Lower leg skin (tissue), 4 donors: ENCODE measurements at places on chromosomes 12 and 14.

DNA sequence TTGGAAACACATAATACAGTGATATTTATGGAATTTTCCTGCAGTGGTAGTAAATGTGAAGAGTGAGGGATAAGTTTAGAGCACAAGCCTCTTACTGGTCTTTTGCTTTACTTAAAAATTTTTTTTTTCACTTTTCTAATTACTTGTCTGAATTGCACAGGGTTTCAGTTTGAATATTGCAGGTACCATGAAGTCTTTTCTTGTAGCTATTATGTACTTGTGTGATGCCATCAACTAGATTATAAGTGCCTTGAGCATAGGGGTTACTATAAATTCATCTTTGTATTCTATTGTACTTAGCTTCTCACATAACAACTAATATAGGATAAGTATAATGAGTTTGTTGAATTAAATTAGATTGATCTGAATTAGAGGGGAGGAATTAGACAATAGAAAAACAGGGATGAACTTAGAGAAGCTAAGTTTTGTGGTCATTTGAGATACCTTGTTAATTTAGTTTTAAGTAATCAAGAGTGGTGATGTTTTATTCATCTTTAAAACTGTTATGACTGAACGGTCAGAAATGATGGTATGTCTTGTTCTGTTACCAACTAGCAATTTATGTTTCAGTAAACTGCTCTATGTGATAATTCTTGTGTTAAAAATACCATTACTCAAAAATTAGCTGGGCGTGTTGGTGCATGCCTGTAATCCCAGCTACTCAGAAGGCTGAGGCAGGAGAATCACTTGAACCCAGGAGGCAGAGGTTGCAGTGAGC, 42.1 kb downstream of the CCDC91 start:
- DNase-seq, result no peak

- DNase-seq, result no peak
Measured at GRCh38 chr12:96044943-96045290, 9.5 kb upstream of the LTA4H start.

DNA sequence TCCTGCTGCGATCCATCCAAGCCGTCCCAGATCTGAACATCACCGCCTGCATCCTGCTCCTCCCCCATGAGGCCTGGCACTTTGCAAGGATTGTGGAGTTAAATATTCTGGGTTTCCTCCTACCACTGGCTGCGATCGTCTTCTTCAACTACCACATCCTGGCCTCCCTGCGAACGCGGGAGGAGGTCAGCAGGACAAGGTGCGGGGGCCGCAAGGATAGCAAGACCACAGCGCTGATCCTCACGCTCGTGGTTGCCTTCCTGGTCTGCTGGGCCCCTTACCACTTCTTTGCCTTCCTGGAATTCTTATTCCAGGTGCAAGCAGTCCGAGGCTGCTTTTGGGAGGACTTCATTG, 8.2 kb downstream of the BDKRB1 start:
- peak; percentile 58 for DNase-seq

DNA sequence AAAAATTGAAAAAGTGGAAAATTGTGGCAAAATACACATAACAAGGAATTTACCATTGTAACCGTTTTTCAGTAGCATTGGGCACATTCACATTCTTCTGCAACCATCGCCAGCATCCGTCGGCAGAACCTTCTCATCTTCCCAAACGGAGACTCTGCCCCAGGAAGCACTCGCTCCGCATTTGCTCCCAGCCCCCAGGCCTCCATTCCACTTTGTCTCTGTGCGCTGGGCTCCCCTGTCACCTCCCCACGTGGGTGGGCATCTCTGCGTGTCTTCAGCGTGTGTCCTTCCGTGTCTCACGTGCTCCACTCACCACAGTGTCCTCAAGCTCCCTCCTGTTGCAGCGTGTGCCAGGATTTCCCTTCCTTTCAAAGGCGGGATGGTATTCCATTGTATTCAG, 9.9 kb downstream of the GPR132 start:
- no peak for DNase-seq

DNA sequence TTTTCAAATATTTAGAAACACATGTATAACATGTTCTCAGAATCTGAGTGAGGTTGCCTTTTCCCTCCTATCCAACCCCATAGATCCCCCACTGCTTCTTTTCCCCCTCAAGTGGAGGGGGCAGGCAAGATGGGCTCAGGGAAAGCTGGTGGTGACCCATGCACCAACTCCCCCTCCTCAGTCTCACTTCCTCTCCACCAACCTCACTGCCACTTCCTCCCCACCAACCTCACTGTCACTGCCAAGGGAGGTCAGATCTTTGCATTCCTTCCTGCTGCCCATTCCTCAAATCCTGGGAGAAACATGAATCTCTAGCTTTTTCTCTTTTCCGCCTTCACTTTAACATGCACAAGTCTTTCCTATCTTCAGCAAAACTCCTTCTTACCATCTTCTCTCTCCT, 48.7 kb downstream of the SPTB start:
- DNase-seq, result no peak

- DNase-seq, result no peak
Measured at GRCh38 chr14:65318636-65319506, 93.7 kb upstream of the FUT8 start.

- no peak for DNase-seq
Measured at GRCh38 chr12:89661706-89662330, 46.8 kb downstream of the ATP2B1 start.
